ENCODE measurements at places on chromosomes 3 and 15.
A peak's percentile ranks its signal among the peaks of the same experiment; 100 is the strongest.

DNA sequence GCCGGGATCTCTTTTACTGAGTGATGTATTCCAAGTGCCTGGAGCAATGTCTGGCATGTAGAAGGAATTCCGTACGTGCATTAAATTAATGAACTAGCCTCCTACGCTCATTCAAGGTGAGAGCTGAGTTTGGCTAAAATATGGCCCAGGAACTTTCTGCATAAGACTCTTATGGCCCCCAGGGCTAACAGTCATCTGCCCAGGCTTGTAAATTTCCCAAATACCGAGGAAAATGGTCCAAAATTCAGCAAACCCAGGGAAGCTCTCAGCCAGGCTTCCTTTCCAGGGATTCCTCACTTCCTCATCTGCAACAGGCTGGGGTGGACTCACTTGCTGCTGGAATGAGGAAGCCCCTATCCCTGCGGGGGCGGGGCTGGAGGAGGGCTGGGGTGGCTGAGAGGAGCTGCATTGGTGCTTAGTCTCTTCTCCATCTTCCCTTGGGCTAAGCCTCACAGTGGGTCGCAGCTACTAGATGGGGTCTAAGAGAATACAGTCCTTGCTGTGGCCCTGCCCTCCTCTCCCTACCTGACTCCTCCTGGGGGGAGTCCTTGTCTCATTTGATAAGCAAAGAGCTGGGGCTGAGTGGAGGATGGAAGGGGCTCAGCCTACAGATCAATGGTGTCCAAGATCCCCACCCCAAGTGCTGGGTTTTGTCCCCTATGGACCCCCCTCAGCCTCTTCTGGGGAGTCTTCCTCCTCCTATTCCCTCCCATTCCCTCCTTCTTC is 28.5 kb upstream of the APOD start:
- DNase-seq, result no peak

DNA sequence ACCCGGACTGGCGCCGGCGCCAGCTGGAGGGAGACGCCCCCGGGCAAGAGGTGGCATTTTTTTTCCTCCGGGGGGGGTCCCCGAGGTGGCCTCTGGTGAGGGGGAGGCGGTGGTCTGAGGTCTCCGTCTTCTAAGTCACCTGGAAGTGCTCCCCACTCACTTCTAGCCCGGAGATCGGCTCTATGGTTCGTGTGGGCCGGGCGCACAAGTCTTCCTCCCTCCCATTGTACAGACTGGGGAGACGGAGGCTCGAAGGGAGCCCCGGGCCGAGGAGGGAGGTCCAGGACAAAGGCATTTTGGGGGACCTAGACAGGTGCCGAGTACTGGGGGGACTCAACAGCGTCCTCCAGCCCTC is 4.4 kb downstream of the GATA2 start:
- no peak for DNase-seq

DNA sequence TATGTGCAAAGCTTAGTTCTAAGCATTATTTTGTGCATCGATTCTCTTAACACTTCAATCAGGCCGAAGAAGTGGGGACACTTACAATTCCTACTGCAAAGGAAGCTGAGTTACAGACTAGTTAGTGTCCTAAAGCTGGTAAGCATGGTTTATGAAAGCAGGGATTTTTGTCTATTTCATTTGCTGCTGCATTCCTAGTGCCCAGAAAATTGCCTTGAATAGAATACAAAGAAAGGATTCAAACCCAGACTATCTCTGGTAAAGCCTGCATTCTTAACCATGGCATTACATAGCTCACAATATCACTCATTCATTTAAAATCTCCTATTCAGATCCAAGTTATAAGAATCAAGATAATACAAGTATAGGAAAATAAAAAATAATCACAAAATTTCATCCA is 24.4 kb upstream of the CPOX start:
- DNase-seq, result no peak

DNA sequence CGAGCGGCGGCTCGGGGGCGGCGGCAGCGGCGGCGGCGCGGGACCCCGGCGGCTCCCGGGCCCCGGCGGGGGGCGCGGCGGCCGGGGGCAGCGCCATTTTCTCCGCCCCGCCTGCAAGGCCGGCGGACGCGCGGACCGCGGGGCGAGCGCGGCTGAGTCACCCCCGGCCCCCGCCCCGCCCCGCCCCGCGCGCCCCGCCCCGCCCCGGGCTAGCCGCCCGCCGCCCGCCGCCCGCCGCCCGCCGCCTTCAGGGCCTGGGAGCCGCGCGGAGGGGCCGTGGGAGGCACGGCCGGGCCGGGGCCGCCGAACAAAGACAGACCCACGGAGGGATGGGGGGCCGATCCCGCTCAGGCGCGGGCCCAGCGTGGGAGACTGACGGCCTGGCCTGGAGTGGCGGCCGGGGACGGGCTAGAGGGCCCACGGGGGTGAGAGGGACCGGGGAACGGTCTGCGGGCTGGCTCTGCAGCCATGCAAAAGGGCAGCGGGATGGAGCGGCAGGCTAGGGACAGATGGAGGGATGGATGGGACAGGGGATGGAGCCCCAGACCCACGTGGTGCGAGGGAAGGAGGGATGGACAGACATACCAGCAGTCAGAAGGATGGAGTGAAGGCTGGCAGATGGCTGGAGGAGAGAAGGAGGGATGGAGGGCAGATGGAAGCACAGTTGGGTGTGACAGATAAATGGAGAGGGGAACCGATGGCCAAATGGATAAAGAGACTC is at the start of gene EIF4E3:
TSS of gene EIF4E3 (minus strand) at position 132 of the 721 bp plus-strand sequence. CDS start at position 97, 35 bp downstream.
- peak; percentile 23 for DNase-seq

DNA sequence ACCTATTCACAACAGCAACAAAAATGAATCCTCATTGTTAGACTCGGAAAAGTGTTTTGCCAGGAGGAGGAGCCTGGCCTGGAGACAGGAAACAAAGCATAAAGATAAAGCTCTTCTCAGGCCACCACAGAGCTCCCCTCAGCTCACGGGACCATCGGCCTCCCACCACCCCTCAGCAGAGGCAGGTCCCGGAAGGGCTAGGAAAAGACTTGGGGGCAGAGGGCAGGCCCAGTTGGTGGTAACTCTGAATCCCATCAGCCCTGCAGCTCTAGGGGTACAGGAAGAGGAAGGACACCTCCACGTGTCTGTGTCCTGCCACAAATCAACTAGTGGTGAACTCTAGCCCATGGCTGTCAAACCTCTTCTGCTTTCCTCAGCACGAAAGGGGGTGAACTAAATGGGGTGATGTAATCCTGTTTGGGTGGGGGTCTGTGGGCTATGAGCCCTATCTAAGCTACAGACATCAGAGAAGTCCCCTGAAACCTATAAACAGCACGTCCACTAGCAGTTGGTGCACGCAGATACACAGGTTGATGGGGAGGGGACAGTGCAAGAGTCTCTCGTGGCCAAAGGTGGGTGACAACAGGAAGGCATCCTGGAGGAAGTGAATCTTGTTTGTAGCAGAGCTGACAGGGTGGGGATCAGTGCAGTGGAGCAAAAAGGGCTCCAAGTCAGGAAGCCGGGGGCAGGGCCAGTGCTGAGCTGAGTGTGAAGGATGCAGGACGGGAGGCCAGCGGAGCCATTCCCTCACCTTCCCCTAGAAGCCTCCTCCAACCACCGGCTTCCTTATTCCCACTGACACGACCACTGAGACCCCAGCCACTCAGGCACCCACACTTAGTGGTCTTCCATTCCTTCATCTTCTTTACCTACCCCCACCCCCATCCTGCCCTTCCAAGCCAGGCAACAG is 111.1 kb upstream of the HACD2 start:
- DNase-seq, result no peak

- no peak for DNase-seq
These were observed 217.9 kb upstream of the DCBLD2 start for GRCh38 chr3:99119385-99119784.

GRCh38 chr3:64732576-64732975 is 44.8 kb upstream of the ADAMTS9 start:
- no peak for DNase-seq
